ENCODE measurements at places on chromosomes 1 and 21.

DNA sequence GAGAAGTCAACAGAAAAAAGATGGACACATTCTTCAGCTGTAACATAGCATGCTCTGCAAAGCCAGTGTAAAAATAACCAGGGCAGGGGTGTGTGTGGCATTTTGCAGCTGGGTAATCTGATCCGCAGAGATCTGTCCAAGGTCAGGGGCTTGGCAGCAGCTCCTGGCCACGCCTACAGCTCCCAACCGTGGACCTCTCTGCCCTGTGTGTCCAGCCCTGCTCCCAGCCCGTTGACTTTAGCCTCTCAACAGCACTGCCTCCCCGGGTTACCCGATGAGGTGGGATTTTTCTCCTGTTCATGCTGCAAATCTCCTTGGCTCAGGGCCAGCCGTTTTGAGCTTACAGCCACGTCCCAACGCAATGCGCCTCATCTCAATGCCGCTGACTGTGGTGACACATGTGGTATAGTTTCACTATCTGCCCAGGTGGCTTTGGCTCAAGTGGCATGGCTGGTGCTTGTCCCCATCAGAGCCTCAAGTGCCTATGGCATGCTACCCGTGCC is 68.1 kb downstream of the VWA5B1 start:
- no peak for DNase-seq

DNA sequence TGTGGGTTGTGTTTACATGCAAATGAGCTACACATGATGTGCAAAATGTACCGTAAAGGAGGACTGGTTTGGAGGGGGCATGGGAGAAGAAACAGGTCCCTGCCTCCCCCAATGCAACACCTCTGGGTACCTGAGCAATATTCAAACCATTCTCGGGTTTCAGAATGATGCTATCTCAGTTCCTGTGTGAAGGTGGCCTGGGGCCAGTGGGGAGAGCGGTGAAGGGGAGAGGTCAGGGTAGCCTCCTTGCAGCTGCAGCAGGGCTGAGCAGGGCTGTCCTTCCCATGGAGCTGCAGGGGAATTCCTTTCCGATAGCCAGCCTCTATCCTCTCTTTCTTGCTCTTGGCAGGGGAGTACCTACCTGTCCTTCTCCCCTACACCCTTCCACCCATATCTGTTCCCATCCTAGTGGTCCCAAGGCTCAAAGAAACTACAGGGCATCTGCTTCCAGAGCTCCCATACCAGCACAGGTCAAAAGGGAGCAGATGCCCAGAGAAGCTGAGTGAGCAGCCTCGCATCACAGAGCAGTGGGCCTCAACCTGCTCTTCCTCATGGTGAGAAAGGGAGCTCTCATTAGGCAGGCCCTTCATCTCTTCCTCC is 11.9 kb downstream of the MEF2D start:
- DNase-seq = no peak

GRCh38 chr1:205972491-205973168 is 29.4 kb upstream of the SLC26A9 start:
- DNase-seq = no peak

DNA sequence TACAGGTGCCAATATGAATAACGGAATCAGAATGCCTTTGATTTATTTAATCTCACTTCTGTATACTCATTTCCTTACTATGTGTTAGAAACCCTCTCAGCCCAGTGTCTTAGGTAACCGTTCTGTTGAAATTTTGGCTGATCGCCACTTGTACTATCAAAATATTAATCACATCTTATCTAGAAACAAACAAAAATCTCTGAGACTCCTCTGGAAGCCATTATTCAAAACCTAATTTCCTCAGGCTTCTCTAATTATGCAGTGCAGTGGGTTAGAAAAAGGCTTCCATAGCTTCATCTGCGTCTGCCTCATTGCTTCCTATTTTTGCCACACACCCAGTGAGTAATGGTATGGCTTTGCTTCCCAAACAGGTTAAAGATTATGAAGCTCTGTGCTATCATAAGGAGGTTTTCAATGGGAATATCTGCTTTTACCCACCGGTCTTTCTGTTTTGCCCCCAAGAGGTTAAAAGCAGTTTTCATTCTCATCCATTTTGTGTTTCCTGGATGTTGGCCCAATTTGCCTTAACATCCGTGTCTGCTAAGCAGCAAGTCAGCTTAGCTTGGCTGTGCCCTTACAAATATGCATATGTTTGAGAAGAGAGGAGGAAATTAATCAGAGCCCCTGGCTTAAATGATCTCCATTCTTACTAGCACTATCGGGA is 129.6 kb downstream of the RYR2 start:
- DNase-seq = no peak

- DNase-seq = no peak
These were observed 4.9 kb downstream of the NHLH1 start for GRCh38 chr1:160371756-160372155.

DNA sequence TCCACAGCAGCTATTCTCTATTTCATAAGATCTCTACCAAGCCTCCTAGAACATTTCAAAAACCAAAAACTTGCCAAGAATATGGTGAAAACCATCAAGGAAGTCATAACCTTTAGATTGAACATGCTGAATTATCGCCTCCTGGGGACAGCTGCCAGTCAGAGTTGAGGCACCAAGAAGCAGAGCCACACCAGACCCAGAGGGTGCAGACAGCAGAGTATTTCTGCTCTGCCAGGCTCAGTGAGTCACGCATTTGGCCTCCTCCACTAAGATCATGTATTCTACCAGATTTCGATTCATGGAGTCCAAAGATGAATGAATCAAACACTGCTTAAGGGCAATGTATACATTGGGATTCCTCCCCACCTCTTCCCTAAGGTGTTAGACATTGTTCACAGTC is 2.1 kb downstream of the F3 start:
- no peak for DNase-seq

GRCh38 chr1:208243967-208244916 is at the start of gene PLXNA2:
PLXNA2 (minus strand) TSS chr1:208244384; CDS start chr1:208217922, 26,462 bp downstream.
- peak; percentile 28 for DNase-seq

- DNase-seq = no peak
These were observed 11.7 kb downstream of the LAX1 start for GRCh38 chr1:203776636-203777035.

DNA sequence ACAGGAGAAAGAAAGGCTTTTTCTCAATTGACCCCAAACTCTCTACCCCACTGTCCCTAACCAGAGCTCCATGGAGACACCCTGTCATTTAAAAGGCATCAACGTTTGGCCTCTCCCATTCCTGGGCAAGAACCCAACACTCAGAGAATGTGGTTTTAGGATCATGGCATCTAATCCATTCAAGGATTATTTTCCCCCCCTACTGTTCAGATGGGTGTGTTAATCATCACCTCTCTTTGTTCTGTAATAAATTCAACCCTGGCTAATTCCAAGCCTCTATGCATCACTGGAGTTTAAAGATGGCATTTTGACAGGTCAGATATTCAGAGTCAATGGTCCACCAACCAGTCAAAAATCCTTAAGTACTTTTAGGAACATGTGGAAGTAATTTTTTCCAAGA is 42.7 kb downstream of the TBX15 start:
- no peak for DNase-seq

DNA sequence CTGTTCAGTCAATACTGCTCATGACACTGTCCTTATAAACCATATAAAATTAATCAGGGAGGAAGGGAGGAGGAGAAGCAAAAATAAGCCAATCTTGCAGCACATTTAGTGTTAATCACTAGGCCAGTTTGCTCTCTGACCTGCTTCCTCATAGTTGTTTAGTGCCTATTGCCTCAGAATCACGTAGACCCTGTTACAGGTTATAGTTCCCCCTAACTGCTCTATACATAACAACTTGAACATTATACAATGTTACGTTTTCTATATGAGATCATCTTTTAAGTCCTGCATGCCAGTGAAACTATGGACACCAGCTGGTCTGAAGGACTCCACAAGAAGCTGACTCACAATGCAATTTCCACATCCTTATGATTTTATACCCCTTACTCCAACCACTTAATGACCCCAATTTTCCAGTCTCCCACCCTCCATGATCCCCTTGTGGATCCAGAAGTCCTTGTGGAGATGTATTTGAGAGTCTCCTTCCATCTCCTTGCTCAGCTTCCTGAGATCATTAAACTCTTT is 34.9 kb upstream of the TACSTD2 start:
- no peak for DNase-seq

DNA sequence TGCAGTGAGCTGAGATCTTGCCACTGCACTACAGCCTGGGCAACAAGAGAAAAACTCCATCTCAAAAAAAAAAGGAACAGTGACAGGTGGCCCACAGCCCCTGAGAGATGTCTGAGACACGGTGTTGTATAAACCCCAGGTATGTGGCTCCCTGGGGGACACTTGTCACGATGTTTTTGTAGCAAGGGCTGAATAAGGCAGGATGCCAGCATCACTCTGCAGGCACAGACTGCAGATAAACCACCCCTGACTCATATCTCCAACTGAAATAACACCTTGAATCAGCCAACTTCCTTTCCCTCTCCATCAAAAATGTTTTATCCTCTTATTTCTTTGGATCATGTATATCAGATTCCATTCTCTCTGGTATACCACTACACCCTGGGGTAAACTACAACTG is 52.5 kb downstream of the NMNAT2 start:
- no peak for DNase-seq

DNA sequence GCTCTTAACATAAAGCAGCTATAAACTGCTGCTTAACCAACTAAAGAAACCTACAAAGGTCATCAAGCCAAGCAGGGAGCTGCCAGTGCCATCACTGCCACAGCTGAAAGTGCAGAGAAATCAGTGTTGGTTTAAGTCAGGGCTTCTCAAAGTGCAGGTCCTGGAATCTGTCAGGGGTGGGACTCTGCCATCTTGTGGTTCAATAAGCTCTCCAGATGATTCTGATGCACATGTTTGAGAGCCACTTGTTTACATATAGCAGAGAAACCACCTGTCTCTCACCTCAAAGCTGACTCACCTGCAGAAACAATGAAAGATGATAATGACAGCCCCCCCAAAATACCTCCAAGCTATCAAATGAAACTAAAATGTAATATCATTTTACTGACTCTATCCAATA is 49.3 kb downstream of the SH3GLB1 start:
- no peak for DNase-seq

- DNase-seq = no peak
These were observed 290.2 kb downstream of the SPATA17 start for GRCh38 chr1:217921126-217921904.

- DNase-seq = no peak
These were observed 76.2 kb downstream of the NFIA start for GRCh38 chr1:61158591-61158990.

All from stimulated activated CD8-positive, alpha-beta memory T cell treated with anti-CD3 and anti-CD28 coated beads, Interleukin-7, amount 100 ng/mL, for 1 hour (primary cell).